Breast epithelium (tissue), 4 donors: ENCODE measurements at places on chromosomes 7 and 10. TPM values are rescaled to one million over a fixed set of nuclear protein-coding genes. Genes with fewer than 3 reads are reported as not detected.
A peak's percentile ranks its signal among the peaks of the same experiment; 100 is the strongest.

- DNase-seq: no peak
Measured at GRCh38 chr10:33506838-33507661, 172.6 kb upstream of the NRP1 start.

DNA sequence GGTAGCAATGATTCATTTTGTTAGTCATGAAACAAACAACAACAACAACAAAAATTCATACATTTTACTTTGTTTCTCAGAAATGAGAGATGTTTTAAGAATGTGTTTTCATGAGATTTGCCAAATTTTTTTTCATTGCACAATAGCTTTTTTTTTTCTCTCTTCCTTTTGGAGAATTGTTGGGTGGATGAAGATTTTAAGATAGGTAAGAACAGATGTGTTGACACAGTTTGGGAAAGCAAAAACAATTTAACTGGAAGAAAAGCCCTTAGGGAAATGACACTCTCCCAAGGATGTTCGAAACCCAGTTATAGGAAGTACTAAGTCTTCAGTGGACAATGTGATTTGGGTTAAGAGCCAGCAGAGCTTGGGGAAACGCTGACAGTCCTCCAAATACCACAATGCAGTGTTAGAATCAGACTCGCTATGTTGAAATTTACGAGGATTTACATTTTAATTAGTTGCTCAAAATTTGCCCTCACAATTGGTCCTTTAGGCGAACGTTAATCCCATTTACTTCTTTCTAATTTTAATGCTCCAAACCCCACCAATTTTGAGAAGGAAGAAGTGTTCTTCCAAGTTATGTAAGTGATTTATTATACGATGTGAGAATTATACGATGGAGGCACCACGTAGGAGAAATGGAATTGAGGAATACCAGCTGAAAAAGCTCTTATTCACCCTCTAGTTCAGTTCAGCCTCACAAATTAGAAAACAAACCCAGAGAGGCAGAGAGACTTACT is 61.2 kb downstream of the HHEX start:
- DNase-seq: no peak

DNA sequence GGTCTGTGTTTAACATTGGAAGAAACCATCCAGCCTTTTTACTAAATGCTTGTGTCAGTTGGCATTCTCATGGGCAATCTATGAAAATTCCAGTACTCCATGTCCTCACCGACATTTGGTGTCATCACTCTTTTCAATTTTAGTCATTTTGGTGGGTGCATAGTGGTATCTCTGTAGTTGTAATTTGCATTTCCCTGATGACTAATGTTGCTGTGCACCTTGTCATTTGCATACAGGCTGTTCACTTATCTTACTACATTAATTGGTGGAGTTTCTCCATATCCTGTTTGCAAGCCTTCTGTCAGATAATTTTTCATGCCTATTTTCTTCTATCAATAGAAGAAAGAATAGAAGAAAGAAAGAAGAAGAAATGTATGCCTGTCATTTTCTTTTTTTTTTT is 73.7 kb downstream of the PLPP4 start:
- DNase-seq: no peak

DNA sequence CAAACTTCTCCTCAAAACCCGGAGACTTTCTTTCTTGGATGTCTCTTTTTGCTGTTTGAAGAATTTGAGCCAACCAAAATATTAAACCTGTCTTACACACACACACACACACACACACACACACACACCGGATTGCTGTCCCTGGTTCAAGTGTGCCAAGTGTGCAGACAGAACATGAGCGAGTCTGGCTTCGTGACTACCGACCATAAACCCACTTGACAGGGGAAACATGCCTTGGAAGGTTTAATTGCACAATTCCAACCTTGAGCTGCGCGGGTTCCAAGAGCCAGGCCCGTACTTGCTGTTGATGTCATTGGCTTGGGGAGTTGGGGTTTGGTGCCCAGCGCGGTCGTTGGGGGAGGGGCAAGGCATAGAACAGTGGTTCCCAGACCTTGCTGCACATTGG is 1.7 kb downstream of the EGFR start:
- peak; percentile 90 for DNase-seq

DNA sequence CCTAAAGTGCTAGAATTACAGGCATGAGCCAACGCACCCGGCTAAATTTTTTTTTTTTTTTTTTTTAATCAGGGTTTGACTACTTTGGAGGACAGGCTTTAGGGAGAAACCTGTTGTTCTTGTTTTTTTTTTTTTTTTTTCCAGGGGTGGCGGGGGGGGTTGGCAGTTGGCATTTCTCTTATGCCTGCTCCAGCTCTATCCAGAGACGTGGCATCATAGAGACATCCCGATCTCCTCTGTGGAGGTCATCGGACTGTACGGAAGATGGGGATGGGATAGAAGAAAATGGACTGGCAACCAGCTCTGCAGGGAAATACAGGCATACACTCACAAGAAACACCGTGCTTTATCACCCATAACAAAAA is 130.8 kb downstream of the PRPF18 start:
- no peak for DNase-seq

DNA sequence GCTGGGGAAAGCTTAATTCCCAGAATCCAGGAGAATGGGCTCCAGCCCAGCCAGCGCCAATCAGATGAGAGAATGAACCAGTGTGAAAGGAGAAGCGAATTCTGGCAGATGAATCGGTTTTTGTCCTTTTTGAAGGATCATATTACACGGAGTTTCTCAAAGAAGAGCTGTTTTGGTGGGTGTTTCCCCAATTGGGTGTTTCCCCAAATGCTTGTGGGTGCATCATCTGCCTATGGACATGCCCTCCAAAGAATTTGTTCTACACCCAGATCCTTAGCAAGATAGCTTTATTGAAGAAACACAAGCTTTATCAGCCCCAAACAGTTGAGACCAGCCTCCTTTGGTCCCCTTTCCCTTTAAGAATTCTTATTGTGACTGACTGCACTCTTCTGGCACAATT is 186.5 kb upstream of the GPR26 start:
- no peak for DNase-seq

- DNase-seq: no peak
Measured at GRCh38 chr10:95172851-95173250, 21.2 kb upstream of the ACSM6 start.

DNA sequence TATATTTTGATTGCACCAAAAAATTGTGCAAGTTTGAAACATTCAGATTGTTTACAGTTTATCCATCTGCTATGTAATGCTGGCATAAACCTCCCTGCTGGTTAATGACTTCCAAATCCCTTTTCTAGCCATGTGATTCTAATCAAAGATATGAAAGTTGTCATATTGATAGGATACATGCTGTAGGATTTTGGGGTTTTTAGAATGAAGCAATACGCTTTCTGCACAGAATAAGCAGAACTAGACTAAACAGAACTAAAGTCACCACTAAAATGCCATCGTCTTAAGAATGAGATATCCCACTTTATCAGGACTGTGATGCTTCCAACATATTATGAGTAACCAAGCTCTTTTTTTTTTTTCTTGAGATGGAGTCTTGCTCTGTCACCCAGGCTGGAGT is 856 bp downstream of the SSMEM1 start:
- no peak for DNase-seq

- DNase-seq: no peak
Measured at GRCh38 chr7:69635555-69636185, 37.4 kb downstream of the AUTS2 start.

DNA sequence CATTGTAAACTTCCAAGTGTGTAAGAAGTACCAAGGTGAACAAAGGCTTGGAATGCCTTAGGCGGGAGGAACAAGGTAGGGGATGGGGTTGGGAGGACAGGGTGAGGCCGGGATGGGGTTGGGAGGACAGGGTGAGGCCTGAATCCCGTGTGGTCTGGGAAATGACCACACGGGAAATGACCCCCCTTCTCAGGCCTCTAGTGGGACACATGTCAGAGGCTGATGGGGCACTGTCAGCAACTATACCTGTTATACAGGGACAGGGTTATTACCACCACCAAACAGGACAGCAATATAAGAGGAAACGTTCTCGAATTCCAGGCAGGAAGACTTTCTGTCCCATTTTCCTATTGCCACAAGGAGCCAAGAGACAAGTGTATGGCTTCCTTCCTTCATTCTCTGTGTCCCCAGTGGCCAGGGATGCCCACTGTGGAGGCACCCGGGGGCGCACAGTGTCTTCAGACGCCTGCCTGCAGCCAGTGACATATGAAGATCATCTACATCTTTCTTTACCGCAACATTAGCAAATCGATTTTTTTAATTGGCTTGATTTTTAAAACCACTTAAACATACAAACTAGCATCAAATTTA is 1.3 kb downstream of the MKI67 start:
- no peak for DNase-seq

Gene AQP1
- total RNA-seq: 213 TPM

Gene GIMAP4
- total RNA-seq: 19.3 TPM

Gene UCN3
- total RNA-seq: not detected

Gene C1QL3
- not detected for total RNA-seq

Gene NAT16
- total RNA-seq: not detected
